Adipocyte (in vitro differentiated cells): ENCODE measurements at places on chromosomes 1 and 21.

DNA sequence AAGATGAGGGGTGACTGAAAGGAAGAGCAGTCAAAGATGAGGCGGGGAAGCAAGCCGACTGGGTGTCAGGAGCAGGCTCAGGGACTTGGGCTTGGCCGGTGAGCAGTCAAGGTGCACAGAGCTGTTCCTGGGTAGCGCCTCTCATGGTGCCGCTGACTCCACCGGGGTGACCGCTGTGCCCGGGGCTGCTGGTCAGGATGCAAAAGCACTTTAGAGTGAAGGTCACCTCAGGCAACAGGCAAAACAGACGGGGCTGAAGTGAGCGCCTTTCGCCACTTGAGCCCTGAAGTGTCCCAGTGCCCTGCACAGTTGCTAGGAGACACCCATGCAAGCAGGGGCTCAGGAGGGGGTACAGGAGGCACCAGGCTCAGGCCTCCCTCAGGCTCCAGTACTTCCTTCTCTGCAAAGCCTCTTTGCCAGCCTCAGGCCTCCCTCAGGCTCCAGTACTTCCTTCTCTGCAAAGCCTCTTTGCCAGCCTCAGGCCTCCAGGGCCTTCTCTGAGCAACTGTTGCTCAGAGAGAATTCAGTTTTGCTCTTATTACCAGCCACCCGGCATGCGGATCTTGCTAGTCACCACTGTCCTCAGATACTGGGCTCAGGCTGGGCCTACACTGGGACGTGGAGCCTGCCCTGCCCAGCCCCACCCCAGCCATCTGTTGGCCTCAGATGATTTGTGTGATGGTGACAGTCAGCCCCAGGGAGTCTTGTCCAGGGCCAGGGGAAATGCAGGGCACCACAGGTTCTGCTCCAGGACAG, 99.7 kb upstream of the IRF2BP2 start:
- no peak for DNase-seq

DNA sequence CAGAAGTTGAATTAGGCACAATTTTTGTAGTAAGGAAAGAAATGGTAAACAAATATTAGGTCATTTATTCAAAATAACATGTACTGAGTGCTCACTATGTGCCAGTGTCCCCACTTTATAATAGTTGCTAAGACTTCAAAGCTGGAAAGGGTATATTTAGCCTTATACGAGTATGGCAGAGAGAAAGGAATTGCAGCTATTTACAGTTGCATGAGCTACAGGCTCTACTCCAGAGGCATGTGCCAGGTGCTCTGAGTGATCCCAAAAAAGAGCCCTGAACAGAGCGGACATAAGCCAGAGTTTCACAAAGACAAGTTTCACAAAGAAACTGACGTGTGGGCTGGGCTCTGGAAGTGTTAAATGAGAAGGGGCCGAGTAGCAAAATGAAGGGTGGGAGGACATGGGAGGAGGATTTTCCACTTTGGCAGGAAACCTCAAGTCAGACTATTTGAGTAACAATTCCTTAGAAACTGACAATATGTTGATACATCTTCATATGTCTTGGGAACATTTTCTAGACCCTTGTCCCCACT, 40.9 kb downstream of the FASLG start:
- DNase-seq, result no peak

- peak; percentile 85 for DNase-seq
Measured at GRCh38 chr1:72283307-72284083, 1.2 kb upstream of the NEGR1 start.

DNA sequence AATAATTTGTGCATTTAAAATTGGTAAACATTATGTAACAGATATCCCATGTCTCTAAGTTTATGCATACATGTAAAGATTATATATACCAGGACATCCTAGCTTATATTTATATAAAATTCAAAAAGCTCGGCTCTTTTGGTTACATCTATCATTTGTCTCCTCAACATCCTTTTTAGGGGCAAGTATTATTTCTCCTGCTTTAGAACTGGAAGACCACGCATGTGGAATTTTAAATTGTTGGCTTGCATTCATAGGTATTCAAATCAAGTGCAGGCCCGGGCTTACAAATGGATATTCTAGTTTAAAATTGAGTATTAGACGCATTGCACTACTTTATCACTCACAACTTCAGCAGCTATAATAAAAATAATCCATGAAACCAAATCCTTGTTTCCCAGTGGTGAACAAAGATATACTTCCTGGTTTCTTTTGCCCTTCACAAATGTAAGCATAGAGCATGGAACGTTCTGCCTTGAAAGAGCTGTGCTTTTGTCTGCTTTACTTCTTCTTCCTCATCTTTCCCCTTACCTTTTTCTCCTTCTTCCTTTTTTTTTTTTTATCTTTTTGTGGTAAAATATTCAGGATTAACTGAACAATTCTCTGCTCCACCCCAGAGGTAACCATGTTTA, 57.1 kb downstream of the DDAH1 start:
- no peak for DNase-seq

DNA sequence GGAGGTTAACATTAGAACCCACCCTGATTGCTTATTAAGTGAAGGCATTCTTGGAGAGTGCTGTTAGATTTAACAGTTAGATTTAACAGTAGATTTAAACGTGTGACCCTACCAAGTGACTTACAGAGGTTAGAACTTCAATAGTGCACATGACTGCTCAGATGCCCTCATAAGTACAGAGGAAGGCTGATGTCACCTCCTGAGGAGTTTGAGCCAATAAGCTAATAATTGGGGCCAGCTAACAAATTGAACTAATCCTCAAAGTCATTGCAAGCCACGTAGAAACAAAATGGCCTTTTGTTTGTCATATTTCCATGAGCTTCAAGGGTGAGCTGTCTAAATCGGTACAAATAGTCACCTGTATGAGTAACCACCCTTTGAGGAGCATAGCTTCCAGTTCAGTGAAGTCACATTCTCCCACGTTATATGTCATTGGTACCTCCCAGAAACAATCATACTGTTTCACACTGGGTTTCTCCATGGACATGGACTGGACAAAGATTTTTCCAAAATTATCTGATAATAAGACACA, 11.7 kb downstream of the AVPR1B start:
- DNase-seq, result no peak

GRCh38 chr1:203217139-203217655, 12.3 kb downstream of the CHIT1 start:
- no peak for DNase-seq

DNA sequence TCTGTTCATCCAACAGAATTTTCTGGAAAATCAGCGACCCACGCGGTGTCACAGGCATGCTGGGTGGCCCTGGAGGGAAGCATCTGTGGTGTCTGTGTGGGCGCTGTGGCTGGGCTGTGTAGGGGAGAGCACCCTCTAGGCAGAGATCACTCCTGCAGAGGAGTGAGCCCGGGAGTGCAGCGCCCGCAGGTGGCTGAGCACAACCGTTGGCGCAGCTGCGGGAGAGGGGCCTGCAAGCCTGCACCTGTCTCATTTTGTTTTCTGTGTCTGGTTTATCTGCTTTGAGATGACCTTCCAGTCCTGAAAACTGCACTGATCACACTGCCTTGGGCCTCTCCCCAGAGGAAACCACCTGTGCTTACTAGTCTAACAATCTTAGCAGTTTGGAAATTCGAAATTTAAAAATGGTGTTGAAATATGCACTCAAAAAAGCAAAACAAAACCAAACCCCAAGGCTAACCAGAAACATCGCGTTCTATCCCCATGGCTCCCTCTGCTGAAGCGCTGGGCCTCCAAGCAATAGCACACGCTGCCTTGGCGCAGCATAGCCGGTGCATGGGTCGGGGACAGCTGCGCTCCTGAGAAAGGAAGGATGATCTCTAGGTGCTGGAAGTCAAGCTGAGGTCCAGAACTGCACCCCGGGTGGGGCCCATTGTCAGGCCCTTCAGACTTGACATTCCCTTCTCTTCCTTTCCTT, 4.8 kb downstream of the FAM3B start:
- no peak for DNase-seq

DNA sequence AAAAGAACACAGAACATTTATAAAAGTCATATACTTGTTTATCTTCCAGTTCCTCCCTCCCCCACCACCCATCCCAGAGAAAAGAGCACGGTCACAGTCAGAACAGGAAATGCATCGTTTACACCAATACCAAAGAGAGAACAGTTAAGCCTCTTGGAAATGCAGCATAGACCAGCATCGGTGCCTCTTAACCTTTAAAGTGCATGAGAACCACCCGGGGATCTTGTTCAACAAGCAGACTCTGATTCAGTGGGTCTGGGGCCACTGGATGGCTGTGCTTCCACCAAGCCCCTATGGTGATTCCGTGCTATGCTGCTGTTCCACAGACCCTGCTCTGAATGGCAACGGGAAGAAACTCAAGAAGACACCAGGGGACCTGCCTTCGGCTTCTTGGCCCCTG, 19.2 kb downstream of the FAM89A start:
- DNase-seq, result peak; percentile 63

DNA sequence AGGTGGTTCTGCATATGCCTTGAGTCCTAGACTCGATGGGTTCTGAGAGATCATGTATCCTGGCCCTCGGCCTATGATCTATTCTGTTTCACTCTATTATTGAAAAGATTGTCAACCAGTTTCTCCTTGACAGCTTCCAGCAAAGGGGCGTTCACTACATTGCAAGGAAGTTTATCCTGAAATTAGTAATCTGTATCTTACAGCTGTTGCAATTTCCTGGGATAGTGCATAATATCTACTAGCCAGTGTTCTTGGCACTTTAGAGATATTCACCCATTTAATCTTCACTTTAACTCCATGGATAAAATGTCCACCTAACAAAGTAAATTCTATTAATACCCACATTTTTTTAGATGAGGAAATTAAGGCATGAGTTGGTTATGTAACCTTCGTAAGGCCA, 203.6 kb downstream of the TGFB2 start:
- DNase-seq, result no peak

DNA sequence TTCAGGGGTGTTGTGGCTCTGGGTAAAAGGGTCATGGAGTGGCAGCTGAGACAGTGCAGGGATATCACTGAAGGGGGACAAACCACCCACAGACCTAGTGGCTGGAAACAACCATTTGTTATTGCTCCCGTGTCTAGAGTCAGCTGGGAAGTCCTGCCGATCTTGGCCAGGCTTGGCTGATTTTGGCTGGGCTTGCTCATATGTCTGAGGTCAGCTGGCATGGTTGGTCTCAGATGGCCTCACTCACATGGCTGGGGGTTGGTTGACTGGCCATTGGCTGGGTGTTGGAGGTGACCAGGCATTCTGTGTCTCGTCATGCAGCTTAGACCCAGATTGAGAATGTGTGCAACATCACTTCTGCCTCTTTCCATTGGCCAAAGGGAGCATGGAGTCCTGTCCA, 203.8 kb upstream of the POU3F1 start:
- no peak for DNase-seq

DNA sequence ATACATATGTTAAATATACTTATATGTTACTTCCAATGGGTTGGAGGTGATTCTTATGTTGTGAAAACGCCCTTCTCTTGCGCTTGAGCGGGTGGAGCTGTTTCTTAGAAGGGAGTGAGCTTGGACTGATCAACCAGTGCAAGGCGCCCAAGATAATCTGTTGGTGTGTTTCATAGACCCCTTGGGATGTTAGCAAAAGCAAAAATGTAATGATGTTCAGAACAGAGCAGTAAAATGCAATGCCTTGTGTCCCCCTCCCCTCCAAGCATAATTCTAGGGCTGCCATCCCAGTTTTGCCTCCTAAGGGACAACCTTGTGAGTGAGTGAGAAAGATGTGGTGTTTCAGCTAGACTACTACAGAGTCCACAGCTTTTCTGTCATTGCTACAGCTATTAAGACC, 6.2 kb upstream of the CD34 start:
- no peak for DNase-seq

DNA sequence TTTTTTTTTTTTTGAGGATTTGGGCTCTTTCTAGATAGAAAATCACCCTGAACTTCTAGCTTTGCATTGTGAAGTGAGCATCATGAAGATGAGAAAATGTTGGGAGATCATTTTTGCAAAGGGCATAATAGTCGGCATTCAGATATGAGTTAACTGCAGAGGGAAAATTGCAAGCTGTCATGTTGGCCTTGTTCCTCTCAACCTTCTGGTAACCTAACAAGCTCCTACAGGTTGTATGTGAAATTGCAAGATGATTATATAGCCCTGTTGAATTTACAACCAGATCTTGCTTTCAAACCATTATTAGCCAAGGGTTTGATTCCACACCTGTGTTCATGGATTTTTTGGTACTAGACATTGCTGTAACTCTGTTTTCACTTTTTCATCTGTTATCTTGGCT, 2.2 kb downstream of the ELOA start:
- DNase-seq, result peak; percentile 64

GRCh38 chr1:9107136-9107535, 21.8 kb downstream of the GPR157 start:
- no peak for DNase-seq

DNA sequence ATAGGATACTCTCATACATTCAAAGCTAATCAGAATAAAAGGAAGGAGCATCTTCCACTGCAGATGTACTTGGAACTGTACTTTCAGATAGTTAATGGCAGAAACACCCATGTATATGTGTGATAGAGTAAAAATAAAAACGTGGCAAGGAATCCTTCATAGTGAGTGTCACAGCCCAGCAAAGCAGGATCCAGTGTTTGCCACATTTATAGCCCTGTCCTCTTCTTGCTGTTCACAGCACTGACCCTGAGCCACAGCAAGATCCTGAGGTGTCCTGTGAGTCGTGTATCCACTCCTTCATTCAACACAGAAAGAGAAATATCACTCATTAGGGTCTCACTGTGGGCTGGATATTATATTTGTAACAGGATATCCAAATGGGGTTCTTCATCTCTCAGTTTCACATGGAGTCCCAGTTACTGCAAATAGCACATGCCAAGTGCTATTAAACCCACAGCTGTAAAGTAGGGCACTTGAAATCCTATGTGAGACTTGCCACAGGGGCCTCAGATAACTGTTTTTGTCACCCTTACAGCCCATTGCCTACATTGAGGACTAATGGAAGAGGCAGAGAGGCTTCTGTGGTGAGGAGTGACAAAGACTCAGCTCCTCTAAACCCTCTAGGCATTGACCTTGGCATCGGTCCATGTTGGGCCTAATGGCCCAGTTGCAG, 41.3 kb downstream of the CYP2J2 start:
- DNase-seq, result no peak

- DNase-seq, result peak; percentile 24
Measured at GRCh38 chr1:31476891-31477846, 64.2 kb downstream of the SERINC2 start.
